ENCODE measurements at places on chromosomes 7 and 10. TPM values are rescaled to one million over a fixed set of nuclear protein-coding genes. Genes with fewer than 3 reads are reported as not detected.

DNA sequence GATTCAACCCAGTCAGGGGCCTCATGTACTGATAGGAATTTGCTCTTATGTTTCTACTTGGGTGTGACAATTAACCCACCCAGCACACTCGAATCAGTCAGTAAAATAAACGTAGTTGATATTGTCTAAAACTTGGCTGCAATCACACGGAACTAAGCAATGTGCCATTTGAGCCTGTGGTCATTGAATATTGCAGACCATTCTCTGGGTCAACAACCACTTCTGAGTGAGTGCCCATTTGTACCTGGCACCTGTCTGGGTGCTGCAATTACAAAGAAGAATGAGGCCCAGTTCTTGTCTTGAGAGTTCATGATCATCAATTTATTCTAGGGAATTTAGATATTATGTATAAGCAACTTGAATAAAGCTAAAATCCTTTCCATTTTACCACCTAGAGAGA, 29.8 kb downstream of the NPY start:
- H3K36me3 ChIP-seq = no peaks in the 10 kb centered on the region
- no peaks in the 10 kb centered on the region for H3K4me1 ChIP-seq
- DNase-seq = no peak
- H3K4me3 ChIP-seq = no peak overlapping the region
- no peaks in the 10 kb centered on the region for H3K27me3 ChIP-seq

GRCh38 chr10:43263551-43264343, 3.1 kb downstream of the RASGEF1A start:
- no peaks in the 10 kb centered on the region for H3K36me3 ChIP-seq
- no peak overlapping the region for H3K4me3 ChIP-seq
- no peaks in the 10 kb centered on the region for H3K4me1 ChIP-seq
- peak; percentile 66 for DNase-seq

GRCh38 chr7:77917500-77918262, 119.1 kb downstream of the PHTF2 start:
- no peaks in the 10 kb centered on the region for H3K27me3 ChIP-seq
- no peak overlapping the region for H3K4me3 ChIP-seq
- H3K4me1 ChIP-seq = peaks cover 2% of the 10 kb centered on the region
- no peak overlapping the region for H3K27ac ChIP-seq

DNA sequence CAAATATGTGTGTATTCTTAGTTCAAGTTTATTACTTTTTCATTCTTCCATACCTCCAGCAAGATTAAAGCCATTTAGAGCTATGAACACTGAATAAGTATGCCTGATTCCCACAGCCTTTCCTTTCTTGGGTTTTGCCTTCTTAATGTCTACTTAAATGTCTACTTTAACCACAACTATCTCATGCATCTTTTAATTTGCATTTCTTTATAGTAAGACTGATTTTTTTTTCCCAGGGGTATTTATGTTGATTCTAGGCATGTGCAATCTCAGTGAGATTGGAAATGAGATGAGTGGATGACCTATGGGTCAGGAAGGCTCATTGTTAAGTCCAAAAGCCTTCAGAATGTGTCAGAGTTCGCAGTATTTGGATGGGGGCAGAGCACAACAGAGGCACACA, 3.6 kb downstream of the PCBD1 start:
- H3K36me3 ChIP-seq = peaks cover 66% of the 10 kb centered on the region
- no peak for DNase-seq
- no peak overlapping the region for H3K4me3 ChIP-seq
- no peaks in the 10 kb centered on the region for H3K27me3 ChIP-seq

DNA sequence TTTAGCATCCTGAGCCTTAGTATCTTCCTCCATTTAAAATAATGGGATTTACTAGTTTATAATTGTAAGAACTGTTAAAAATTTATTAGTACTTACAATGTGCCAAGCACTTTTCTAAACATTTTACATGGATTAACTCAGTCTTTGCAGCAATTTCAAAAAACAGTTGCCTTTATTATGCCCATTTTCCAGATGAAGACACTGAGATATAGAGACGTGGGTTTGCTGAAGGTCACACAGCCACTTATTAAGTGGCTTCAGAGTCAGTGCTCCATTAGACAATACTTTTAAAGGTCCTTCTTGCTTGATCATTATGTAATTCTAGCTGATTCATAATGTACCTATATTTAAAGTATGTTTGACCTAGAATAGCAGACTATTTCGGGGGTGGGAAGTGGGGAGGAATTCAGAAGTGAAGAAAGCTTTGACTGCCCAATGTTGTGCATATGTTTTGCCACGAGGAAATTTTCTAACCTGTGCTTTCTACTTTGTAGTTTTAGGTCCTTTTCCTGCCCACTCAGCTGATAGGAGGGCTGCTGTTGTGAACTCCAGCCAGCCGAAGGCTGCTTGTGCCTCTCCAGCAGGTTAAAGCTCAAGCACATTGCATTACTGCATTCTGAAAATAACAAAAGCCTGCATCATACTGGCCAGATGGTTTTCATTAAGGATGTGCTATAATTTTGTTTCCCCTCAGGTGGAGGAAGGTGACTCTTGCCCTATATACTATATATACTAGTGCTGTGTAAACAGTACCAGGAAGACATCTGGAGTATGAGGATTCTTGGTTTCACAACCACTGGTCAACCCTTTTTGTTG, 4.3 kb downstream of the PLEKHA8 start:
- no peak for DNase-seq
- no peak overlapping the region for H3K27ac ChIP-seq
- peaks cover 2% of the 10 kb centered on the region for H3K4me1 ChIP-seq
- no peak overlapping the region for H3K4me3 ChIP-seq

- H3K36me3 ChIP-seq = no peaks in the 10 kb centered on the region
- no peak for DNase-seq
- peaks cover 5% of the 10 kb centered on the region for H3K4me1 ChIP-seq
Measured at GRCh38 chr7:69908454-69908853, 310.2 kb downstream of the AUTS2 start.

DNA sequence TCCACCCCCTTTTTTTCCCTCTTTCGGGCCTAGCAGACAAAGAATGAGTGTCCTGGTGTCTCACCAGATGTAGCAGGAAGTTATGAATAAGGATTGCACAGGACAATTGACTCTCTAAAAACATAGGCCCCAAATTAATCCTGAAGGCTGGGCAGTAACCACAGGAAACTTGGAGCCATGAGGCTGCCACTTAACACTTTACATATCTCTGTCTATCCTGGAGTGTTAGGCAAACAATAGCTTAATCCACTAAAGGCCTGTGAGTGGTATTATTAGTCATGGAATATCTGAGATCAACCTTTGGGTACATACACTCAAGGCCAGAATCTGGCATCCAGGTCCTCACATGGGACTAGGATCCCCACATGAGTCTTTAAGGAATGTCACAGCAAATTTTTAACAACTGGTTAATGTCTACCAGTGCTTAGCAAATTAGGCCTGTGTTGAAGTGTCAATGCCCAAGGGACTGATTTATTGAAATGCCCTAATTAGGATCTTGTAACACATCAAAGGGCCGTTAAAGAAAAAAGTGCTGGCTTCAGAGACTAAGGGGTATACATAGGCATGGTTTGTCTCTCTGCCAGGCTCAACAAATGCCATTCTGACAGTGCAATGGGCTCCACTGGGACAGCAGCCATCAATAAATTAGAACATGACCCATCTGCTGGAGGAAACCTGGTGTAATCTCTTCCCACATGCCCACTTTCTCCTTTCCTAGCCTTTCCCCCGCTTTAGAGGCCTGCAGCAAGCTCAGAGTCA, 196.7 kb upstream of the TBX20 start:
- peaks cover 12% of the 10 kb centered on the region for H3K4me1 ChIP-seq
- no peaks in the 10 kb centered on the region for H3K36me3 ChIP-seq
- H3K27me3 ChIP-seq = peaks cover 24% of the 10 kb centered on the region

GRCh38 chr7:26321435-26321834, 29.8 kb downstream of the SNX10 start:
- no peaks in the 10 kb centered on the region for H3K36me3 ChIP-seq
- no peak overlapping the region for H3K27ac ChIP-seq
- no peak overlapping the region for H3K4me3 ChIP-seq
- DNase-seq = no peak
- H3K27me3 ChIP-seq = no peaks in the 10 kb centered on the region
- no peaks in the 10 kb centered on the region for H3K4me1 ChIP-seq

GRCh38 chr7:74320645-74321221, 31.5 kb downstream of the CLIP2 start:
- H3K4me3 ChIP-seq = no peak overlapping the region
- H3K27me3 ChIP-seq = no peaks in the 10 kb centered on the region
- H3K4me1 ChIP-seq = no peaks in the 10 kb centered on the region
- peak; percentile 70 for DNase-seq
- H3K36me3 ChIP-seq = peaks cover 23% of the 10 kb centered on the region

DNA sequence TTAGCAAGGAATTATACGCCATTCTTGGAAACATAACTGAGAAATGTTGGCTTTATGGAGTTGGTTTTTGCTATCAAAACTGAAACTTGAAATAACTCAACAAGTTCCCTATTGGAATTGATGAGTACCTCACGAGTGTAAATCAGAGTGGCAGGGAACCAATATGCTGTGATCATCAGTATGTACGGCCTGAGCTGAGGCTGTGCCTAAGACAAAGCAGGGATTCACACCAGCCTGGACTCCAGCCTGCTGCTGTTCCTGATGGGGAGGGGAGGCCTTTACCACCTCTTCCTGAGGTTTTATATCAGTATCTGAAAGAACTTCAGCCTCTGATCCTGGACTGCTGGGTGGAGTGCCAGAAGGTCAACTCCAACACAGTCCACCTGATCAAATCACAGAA, 52.7 kb downstream of the CRTAC1 start:
- no peaks in the 10 kb centered on the region for H3K36me3 ChIP-seq
- peaks cover 99% of the 10 kb centered on the region for H3K27me3 ChIP-seq
- H3K4me3 ChIP-seq = no peak overlapping the region

DNA sequence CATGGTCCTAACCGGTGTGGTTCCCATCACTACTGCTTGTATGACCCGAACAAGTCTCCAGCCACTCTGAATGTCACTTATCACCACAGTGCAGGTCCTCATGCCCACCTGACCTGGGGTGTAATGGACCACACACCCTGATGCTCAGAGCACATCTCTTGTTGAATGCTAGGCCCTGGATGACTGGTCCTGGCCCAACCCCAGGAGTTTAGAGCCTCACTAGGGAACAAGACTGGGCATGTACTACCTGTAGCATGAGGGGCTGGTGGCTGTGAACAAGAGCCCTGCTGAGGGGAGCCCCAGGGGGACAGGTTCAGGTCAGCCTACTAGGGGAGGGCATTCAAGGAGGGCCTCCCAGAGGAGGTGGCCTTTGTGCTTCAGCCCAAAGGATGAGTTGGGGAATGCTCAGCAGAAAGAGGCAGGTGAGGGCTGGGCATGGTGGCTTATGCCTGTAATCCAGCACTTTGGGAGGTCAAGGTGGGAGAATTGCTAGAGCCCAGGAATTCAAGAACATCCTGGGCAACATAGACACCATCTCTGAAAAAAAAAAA, 31.2 kb downstream of the ZMIZ1 start:
- no peak overlapping the region for H3K27ac ChIP-seq
- H3K4me3 ChIP-seq = no peak overlapping the region
- H3K27me3 ChIP-seq = no peaks in the 10 kb centered on the region
- H3K36me3 ChIP-seq = no peaks in the 10 kb centered on the region

Gene TCERG1L
- total RNA-seq = 1.6 TPM

Gene SUN3
- not detected for total RNA-seq
